Kidney glomerular epithelial cell (primary cell): ENCODE measurements at places on chromosomes 5 and 9.

DNA sequence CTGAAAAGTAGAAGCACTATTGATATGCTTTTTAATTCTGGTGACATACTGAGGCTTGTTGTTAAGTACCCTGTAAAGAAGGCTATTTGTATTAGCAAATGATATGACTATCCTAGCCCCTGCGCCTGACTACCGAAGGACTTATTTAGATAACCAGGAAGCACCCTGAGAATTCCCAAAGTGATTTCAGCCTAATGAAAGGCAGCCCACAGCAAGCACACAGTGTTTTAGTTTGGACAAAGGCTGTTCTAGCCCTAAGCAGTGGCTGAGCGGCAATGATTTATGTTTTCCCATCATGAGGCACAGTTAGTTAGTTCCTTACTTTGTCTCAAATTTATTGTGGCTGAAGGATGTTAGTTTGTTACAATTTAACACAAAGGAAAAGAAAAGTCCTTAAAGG lies 235.3 kb downstream of the KCTD16 start:
- no peak for DNase-seq

- no peak for DNase-seq
Measured at GRCh38 chr5:176711883-176712282, 64.6 kb downstream of the TSPAN17 start.

DNA sequence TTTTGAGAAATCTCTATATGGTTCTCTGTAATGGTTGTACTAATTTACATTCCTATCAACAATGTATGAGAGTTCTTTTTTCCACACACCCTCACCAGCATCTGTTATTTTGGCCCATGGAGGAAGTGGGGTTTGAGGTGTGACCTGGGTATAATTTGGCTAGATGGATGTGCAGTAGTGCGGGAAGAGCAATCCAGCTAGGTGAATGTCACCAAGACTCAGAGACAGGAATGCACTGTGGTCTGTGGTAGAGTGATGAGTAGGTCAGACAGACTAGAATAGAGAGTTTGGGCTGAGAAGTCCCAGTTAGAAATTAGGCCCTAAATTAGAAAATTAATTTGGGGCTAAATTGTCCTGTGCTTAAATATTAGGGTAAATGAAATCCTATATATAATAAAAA lies 32.8 kb upstream of the PIP5K1B start:
- no peak for DNase-seq

GRCh38 chr9:136645903-136646754 lies 16.6 kb upstream of the EGFL7 start:
- no peak for DNase-seq

DNA sequence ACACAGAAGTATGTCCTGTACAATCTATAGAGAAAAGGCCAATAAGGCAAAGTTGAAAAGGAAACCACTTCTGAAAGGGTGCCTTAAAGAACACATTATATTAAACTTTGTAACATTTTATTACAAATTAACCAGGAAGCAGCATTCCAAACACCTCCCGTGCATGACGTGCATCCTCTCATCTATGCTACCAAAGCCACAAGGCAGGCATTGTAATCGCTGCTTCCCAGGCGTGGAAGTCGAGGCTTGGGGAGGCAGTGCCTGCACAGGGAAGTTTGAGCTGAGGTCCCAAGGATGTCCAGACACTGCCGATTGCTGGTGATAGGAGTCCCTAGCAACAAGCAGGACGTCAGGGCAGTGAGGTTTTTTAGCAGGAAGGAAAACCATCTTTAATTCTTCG lies 44.3 kb upstream of the BARHL1 start:
- peak; percentile 49 for DNase-seq

DNA sequence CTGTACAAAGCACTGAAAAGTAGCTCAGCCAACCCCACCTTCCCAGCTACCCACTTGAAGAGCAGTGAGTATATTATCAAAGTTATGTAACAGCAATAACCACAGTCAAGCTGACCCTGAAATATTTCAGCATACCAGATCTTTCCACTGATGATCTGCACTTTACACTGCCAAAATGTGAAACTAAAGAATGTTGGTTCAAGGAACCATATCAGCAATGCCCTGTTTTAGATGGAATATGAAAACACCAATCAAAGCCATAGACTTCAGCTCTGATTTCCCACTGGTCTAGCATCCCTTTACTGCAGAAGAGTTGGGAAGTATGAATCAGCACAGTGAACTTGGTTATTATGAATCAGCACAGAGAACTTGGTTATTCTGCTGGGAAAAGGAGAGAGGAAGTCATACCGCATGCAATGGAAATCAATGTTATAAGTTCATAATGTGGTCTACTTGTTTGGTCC lies 20.0 kb downstream of the CEMIP2 start:
- peak; percentile 8 for DNase-seq

DNA sequence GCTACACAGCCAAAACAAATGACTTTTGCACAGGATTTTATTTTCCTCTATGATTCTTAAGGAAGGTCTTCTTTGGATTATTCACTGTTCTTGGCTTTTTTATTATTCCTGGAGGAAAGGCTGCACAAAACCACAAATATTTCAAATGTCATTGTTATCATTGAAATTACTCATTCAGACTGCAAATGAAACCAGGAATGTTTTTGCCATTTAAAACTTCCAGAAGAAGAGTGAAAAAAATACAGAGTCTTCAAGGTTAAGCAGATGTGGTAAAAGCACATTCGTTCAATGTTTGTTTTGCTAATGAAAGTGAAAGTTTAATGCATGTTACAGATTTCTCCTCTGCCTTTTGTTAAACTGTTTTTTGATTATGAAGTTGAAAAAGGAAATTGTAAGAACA lies 238.2 kb downstream of the TLE4 start:
- DNase-seq, result peak; percentile 95

- DNase-seq, result no peak
Measured at GRCh38 chr5:157546456-157547100, 29.0 kb downstream of the ADAM19 start.

GRCh38 chr5:24621792-24622191 lies 23.0 kb downstream of the CDH10 start:
- no peak for DNase-seq

DNA sequence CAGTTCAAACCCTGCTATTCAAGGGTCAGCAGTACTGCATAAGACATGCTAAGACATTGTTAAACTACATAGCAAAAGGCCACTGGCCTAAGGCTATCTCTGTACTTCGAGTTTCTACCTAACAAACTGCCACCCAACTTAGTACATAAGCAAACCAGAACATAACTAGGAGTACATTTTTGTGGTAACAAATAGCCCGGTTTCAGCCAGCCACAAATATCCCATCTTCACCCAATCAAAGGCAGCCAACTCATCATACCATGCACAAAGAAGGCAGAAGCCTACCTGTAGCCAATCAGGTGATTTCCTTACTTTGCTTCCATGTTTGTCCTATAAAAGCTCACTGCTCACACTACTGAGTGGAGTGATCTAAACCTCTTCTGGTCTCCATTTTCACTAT lies 201.4 kb downstream of the SMARCA2 start:
- no peak for DNase-seq

DNA sequence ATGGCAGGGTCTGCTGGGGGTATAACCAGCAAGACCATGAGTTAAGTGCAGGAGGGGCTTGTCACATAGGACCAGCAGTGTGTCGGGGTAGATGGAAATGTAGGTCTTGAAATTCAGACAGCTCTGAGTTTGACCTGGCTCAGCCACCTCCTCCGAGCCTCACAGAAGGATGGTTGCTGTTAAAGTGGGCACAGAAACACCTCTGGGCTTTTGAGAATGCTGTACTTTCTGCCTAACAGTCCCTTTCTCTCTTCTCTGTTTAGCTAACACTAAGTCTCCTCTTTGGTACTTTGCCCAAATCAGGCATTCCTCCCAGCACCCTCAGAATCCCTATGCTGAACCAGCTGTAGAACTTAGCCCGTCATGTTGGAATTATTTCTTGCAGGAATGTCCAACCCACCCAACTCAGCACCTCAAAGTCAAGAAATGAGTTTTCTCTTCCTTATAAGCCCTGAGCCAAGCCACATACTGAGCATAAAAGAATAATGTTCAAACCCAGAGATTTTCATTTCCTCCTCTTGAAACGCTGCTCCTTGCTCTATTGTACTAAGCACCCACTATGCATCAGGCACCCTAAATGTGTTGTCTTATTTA lies 41.7 kb upstream of the MATR3 start:
- no peak for DNase-seq

- DNase-seq, result no peak
Measured at GRCh38 chr5:170441393-170441784, 52.2 kb upstream of the KCNMB1 start.

DNA sequence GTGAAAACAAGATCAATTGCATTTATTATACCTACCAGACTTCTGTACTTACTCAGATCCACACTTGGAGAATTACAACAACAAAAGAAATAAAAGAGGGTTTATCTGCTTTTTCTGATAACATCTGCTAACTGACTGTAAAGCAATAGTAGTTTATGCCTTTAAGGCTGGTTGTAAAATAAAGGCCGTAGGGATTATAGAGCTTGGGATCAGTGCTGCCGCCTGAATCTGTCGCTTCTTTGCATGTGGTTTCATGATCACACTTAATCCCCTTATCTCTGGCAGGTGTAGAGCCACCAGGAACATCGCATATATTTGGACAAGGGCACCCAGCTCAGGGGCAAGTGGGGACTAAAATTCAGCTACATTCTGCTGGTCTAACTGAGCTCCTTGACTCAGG lies 146.7 kb downstream of the CCDC192 start:
- DNase-seq, result no peak

- DNase-seq, result no peak
Measured at GRCh38 chr5:116622375-116623050, 47.9 kb upstream of the SEMA6A start.

DNA sequence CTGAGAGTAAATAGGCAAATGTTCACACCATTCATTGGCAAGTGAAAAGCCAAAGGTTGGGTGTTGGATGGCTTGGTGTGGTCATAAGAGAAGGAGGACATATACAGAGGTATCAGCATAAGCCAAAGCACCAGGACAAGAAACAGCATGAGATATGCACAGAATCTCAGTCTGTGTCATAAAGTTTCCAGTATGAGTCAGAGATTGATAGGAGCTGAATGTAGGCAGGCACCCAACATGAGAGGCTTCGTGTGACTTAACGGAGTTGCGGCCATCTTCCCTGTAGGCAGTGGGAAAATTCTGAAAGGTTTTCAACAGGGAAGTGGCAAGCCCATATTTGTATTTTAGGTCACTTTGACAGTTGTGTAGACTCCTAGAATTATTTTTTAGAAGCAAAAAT lies 54.5 kb downstream of the SNCAIP start:
- no peak for DNase-seq

DNA sequence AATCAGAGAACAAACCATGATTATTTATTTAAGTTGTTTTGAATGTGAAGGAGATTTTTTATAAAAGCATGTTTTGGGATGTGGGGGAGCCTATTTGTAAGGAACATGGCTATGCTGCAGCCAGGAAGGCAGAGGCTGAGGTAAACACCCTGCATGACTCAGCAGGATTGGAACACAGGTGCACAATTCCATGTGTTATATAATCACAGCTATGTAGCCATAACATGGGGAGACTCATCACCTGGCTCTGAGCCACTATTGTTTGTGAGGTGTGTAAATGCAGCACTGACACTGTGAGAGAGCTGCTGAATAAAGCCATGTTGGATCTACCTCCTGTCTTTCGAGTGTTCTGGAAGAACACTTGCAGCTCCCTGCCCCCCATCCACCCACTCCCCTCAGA lies 1009.8 kb downstream of the DNAH5 start:
- DNase-seq, result no peak

DNA sequence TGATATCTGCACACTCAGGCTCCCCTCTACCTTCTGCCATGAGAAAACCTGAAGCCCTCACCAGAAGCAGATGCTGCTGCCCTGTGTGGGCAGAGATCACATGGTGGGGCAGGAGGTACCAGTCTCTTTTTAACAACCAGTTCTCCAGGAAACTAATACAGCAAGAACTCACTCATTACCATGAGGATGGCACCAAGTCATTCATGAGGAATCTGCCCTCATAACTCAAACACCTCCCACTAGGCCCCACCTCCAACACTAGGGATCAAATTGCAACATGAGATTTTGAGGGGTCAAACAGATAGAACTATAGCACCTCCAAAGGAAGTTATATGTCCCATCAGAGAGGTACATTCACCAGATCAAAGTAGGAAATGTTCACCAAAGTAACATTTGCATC lies 136.3 kb upstream of the SHB start:
- DNase-seq, result peak; percentile 52

DNA sequence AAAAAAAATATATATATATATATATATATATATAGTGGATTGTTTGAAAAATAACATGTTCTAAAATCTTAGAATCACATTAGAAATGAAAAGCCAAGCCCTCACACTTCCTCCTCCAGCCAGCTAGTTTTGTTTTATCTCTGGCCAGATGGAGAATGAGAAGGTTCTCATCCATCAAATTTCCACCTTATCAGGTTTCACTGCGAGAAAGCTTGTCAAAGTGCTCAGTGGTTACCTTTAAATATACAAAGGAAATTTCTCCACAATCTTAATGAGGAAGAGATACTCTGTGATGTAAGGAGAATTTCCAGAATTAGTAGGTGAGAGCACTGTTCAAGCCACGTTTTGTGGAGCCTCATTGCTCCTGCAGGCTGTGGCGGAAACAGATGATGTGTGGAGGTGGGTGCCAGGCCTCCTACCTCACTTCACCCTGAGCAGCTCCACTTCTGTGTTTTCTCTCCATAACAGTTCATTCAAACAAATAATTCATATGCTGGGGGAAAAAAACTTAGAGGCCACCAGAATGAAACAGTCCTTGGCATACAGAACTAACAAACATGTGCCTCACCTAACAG lies 71.9 kb downstream of the CDK5RAP2 start:
- DNase-seq, result no peak

- DNase-seq, result no peak
Measured at GRCh38 chr9:81669041-81669651, 20.2 kb downstream of the TLE1 start.

GRCh38 chr9:79224672-79225433 lies 346.9 kb upstream of the TLE4 start:
- no peak for DNase-seq
